Ascending aorta (tissue), 2 donors: ENCODE measurements at places on chromosomes 11 and 22.

DNA sequence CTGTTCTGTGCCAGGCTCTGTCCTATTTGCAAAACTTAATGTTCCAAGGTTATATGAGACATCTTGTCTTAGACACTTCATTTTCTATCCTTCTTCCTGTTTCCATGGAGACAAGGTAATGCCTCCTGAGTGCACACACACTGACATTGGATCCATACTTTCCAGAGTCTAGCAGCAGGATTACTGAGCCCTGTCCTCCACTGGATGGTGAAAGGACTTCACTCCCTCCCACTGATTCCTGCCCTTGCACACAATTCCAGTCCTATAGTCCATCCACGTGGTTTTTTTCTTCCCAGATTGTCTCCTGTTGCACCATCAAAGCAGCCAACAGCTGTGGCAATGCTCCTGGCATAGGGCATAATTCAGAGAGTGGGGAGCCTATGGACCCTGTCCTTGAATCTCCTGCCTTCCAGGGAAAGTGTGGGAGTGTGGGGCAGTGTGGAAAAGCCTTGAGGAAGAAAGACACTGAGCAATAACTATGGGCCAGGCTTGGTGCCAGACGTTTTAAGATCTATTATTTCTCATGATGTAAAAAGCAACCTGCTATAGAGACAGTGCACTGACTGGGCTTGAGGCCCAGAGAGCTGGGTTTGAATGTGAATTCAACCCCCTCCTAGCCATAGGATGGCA, 31.3 kb downstream of the SERPINH1 start:
- DNase-seq = no peak

DNA sequence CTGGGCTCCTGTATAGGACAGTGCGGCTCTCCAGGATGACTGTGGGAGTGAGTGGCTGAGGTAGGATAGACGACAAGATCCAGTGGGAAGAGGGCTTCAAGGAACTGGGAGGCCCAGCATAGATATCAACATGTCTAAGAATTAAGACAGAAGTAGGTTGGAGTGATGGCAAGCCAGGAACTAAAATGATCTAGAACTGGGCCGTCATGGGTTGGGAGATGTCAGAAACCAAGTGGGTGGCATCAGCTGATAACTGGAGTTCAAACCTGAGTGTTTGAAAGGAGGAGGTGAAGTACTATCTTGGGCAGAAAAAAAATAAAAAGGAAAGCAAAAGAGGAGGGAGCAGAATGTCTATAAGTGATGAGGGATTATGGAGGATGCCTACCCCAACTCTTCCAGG, 7.1 kb upstream of the MEN1 start:
- DNase-seq = no peak

DNA sequence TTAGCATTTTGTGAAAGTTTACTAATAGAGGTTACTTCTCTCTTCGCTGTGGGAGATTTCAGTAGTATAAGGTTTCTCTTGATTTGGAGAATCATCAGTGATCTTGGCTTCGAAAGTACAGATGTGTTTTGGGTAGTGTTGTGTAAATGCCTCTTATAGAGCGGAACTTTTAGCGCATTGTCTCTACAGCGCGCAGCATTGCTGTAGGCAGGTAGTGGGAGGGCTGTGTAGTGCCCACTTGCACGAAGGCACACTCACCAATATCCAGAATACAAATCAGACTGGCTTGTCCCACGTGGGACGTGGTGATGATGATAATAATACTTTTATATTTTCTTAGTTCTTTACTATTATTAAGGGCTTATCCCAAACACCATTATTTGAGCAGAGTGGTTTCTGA, 51.4 kb downstream of the FAM83F start:
- DNase-seq = no peak

- DNase-seq = no peak
Measured at GRCh38 chr22:47337161-47337621, 574.7 kb downstream of the TBC1D22A start.

DNA sequence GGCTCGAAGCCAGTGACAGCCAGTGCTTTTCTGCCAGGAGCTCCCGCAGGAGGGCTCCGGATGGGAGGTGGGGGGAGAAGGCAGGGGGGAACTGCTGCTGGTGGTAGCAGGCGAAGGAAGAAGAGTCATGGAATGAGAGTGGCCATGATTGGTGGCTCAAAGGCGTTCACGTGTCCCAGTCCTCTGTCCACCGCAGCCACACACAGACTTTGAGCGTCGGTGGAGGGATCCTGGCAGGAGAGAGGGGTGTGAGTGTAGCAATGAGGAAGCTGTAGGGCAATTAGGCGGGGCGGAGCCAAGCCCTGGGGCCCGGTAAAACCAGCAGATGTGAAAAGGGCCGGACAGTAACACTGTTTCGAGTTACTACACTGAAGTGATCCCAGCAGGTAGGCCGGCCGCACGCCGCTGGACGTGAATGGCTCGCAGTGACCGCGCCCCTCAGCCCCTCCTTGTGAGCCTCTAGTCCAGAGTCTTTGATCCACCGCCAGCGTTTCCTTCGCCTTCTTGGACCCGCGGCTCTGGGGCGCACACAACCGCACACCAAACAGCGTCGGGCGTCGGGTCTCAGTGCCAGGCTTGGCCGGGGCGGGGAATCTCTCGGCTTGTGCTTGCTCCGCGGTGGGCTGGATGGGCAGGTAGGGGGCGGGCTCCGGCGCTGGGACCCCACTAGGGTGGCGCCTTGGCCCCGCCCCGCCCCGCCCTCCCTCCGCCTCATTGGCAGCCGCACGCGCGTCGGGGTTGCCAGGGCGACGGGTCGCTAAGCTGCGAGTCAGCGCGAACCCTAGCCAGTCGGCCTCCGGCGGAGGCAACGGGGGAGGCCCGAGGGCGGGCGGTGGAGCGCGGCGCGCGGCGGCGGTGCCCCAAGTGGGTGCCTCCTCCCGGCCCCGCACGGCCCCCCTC, at the start of gene LRRC10B:
LRRC10B (plus strand) TSS at position 788 of the 900 bp plus-strand sequence. CDS start 250 bp downstream, outside the sequence.
- no peak for DNase-seq

- no peak for DNase-seq
Measured at GRCh38 chr11:7533199-7534041, 19.6 kb downstream of the PPFIBP2 start.

DNA sequence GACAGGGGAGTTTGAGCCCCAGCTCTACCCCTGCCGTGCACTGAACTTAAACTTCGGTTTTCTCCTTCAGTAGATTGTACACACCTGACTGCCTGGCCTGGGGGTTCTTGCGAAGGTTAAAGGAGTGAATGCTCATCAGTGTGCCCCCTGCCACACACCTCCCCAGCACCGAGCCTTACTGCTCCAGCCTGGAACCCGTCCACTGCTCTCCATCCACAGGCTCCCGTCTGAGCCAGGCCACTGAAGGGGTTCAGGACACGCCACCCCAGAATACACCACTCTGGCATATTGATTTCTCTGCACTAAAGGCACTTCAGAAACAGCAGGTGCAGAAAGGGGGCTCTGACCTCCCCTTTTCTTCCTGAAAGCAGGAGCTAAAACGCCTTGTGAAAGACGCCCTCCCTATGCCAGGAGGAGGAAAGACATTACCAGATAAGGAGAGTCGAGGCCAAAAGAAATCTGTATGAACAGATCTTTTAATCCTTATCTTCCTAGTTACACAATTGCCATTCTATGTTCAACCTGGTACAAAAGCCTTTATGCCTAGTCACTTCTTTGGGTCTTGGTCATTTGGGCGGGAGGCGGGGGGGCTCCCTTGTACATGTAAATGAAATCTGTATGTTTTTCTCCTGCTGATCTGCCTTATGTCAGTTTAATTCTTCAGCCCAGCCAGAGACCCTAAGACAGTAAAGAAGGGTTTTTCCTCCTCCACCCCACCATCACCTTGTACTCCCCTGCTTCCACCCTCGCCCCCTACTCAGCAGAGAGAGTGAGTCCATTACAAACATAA, 1.9 kb upstream of the SSTR3 start:
- DNase-seq = no peak

GRCh38 chr22:23823331-23823791, 15.4 kb downstream of the DERL3 start:
- no peak for DNase-seq
